ENCODE measurements at places on chromosomes 12 and 14.

GRCh38 chr14:75254901-75255584 lies 23.6 kb upstream of the FOS start:
- no peak for DNase-seq

DNA sequence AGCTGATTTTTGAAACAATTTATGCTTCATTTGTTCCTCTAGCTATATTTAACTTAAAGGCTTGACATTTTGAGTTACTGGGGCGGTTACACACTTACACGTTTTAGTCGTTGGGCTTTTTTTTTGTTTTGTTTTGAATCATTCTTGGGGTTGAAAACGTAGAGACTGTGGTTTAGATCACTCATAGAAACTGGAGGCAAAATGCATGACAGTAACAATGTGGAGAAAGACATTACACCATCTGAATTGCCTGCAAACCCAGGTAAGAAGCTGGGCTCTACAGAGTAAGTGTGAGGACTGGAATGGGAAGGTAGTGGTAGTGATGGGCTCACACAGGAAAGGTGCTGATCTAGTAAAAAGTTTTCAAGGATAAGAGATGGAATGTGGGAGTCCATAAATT lies at the start of gene CLEC2D:
TSS of gene CLEC2D (plus strand) at position 180 of the 400 bp plus-strand sequence. CDS start at position 202, 22 bp downstream.
- no peak for DNase-seq

GRCh38 chr12:27083861-27084394 lies 1.6 kb upstream of the C12orf71 start:
- DNase-seq = no peak

DNA sequence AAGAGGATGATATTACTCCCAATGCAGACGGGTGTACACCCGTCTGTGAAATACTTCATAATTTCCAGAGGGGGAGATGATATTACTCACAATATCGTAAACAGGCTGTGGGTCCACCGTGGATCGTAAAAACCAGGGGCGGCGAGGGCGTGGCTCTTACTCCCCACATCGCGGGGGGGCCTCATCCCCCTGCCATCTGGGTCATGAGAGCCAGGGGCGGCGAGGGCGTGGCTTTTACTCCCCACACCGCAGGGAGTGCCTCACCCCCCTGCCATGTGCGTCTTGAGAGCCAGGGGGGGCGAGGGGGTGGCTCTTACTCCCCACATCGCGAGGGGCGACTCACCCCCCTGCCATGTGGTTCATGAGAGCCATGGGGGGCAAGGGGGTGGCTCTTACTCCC lies 86.2 kb upstream of the GNG2 start:
- DNase-seq = no peak

GRCh38 chr14:55366271-55366670 lies 45.4 kb downstream of the ATG14 start:
- peak; percentile 33 for DNase-seq

GRCh38 chr14:90571149-90571947 lies 174.5 kb downstream of the CALM1 start:
- DNase-seq = no peak

DNA sequence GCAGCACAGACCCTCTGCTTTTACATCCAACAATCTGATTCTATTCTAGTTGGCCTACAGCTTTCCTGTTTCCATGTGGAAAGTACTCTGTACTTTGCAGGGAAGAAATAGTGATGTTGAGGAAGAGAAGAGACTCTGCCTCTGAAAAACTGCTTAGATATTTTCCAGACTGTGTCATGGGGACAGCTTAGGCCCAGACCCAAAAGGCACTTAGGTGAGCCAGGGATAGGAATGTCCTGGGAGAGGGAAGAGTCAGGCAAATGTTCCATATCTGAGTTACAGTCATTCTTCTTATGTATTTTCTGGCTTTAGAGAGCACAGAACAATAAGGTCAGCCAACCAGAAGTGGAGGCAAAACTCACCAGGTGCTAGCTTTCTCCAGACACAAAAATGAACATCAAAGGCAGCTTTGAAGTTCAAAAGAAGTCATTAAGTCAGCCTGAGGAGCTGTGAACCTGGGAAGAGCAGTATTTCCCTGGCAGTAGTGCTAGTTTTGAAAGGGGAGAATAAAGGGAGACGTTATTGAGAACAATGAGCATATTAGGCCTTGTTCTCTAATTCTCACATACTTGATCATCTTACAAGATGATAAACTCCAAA lies 199.7 kb upstream of the LMNTD1 start:
- no peak for DNase-seq

DNA sequence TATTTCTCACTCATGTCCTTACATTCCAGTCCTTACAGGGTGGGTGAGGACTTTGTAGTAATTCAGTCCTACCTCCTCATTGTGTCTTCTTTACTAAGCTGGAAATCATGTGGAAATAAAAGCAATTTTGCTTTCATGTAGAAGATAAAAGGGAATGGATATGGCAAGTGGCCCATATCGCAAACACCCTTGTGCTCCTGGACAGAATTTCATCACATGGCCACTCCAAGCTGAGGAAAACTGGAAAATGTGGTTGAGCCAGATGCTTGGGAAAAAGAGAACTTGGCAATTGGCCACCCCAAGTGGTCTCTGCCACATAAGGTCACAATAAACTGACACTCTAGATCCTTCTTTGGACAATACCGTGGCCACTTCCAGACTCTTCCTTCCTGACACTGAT lies 64.2 kb upstream of the IFNG-AS1 start:
- DNase-seq = no peak
